NT2/D1 (cell line): ENCODE measurements at places on chromosomes 2 and 18.

- no peak for DNase-seq
These were observed 99.2 kb upstream of the ASAP2 start for GRCh38 chr2:9107168-9108025.

- DNase-seq, result no peak
These were observed 12.8 kb downstream of the EFR3B start for GRCh38 chr2:25054720-25055119.

GRCh38 chr18:76972241-76972640, 149.9 kb downstream of the ZNF236 start:
- no peak for DNase-seq

- no peak for DNase-seq
These were observed 8.0 kb downstream of the TUBA3E start for GRCh38 chr2:130190237-130190636.

GRCh38 chr2:174450021-174450816, 36.6 kb downstream of the GPR155 start:
- DNase-seq, result no peak

- DNase-seq, result no peak
These were observed 140.1 kb downstream of the HDAC4 start for GRCh38 chr2:239260546-239261327.
